ENCODE measurements at places on chromosomes 2 and 18.

DNA sequence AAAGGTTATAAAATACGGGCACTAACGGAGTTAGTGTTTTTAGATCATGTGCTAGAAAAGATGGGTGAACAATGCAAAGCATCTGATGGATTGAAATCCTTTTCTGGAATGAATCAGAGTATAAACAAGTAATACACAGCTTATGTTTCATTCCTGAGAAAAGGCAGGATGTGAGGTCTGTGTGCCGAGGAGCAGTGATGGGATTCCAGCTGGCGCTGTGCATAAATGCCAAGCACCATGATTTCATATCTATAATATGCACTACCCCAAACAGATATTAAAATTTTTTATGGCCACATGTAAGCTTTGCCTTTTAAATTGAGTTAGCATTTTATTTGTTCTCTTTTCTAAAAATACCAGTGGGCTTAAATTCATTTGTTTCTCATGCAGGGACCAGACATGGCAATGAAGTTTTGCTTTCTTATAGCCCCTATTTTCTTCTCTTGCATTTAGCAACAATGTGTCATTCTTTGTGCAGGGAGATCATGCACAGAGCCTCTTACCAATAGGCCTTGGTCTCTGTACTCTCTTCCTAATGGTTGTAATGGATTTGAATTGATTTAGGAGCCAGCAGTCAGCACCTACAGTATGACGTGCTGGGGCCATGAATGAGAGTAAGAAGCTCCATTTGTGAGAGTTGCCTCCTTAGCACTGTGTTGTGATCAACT is 323.9 kb downstream of the SLC8A1 start:
- DNase-seq: peak; percentile 93

GRCh38 chr2:110883406-110883805 is 151.0 kb downstream of the ACOXL start:
- DNase-seq: no peak

DNA sequence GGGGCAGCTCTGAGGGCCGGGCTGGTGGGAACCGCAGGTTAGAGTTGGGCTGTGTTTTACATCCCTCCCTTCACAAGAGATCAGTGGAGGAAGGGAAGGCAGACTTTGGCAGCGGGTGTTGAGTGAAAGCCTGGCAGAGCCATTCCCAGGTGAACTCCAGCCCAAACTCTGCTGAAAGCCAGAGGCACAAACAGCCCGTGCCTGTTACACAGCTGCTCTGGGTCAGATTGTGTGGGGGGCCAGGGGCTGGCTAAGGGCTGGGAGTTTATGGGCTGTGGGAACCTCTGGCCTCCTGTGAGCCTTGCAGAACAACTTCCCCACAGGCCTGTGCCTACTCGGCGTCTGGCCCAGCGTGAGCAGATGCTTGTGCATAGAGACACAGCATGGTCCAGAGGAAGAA is 286.8 kb downstream of the CLIP4 start:
- no peak for DNase-seq

DNA sequence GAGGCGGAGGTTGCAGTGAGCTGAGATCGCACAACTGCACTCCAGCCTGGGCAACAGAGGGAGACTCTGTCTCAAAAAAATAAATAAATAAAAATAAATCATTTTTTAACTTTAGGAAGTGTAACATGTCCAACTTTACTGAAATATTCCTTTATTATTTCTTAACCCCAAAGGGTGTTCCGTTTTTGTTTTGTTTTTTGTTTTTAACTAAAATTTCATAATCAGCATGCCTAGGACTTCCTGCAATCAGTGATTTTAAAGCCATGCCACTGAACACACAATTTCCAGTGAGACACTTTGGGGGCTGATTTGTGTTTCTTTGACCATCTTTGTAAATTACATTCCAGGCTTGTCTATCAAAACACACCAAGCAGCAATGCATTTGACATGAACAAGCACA is 7.1 kb downstream of the CATIP start:
- DNase-seq: no peak

DNA sequence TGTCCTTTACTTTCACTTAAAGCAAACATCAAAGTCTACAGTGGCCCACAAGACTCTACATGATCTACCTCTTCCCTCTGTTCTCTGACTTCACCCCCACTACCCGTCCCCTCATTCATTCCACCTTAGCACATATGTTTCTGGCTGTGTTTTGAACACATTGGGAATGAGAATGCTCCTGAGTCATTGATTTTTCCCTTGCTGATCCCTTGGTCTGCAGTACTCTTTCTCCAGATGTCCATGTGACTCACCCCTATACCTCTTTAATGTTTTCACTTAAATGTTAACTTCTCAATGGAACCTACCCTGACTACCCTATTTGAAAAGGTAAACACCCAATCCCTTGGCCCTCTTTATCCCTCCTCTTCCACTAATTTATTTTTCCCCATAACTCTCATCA is 30.7 kb upstream of the FRZB start:
- no peak for DNase-seq

- no peak for DNase-seq
Observed at GRCh38 chr2:157438863-157439823, 4.7 kb downstream of the CYTIP start.

DNA sequence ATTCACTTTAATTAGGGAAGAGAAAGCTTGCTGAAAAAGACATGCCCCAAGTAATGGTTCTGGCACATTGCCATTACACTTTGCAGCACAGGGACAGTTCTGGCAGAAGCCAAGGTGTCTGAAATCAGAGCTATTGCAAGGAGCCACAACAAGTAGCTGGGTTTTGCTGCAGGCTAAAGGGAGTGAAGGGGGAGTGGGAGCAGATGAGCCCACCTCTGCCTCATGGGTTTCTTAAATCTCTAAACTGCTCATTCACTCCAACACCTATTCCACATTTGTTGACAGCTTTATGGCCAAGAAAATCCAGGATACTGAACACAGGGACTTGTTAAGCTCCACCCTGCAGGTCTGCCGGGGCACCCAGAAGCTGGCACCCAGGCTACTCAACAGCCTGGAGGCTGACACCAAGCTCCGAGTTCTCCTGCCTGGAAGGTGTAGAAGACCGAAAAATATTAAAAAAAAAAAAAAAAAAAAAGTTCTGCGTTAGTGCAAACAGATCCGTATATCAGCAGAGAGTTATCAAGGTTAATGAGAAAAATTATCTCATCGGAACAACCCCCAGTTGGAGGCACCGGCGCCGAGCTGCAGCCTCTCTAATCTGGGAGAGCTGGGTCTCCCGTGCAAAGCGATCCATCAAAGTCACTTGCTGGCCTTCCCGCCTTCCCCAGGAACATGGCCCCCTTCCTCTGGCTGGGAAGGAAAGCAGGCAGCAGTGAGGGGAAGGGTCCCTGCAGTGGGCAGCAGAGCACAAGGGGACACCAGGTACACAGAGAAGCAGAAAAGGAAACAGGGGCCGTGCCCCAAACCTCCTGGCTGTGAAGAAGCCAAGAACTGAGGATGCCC is 123.7 kb downstream of the HNMT start:
- DNase-seq: no peak

GRCh38 chr2:148994341-148994740 is 44.2 kb upstream of the LYPD6B start:
- no peak for DNase-seq

GRCh38 chr18:62524440-62525200 is 1.8 kb downstream of the ZCCHC2 start:
- DNase-seq: no peak

DNA sequence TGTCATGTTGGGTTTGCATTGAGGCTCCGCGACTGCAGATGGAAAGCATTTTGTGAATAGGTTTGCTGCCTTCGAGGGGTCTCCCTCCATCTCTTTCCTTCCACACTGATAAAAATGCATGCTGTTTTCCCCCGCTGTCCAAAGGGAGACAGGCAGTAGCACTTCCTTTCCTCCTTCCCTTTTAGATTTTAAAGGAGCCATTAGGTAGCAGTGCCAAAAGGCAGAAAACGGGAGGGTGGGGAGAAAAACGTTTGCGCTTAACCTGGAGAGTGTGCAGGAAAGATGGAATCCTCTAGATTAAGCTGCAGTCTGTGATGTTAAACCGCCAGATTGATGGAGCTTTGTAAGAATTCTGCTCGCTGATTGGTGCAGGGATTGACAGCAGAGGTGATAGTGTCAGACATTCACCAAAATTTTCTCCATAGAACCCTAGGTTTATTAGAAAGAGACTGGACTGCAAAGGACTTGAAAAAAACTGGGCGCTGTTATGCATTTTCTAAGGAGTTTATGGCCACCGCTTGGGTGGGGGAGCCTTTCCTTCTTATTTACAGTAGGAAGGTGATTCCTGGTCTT is 688 bp downstream of the MAPRE2 start:
- no peak for DNase-seq

GRCh38 chr2:104406261-104406726 is 447.6 kb upstream of the POU3F3 start:
- DNase-seq: no peak

Data from BJ (cell line).